ENCODE measurements at places on chromosomes 6 and 20.

DNA sequence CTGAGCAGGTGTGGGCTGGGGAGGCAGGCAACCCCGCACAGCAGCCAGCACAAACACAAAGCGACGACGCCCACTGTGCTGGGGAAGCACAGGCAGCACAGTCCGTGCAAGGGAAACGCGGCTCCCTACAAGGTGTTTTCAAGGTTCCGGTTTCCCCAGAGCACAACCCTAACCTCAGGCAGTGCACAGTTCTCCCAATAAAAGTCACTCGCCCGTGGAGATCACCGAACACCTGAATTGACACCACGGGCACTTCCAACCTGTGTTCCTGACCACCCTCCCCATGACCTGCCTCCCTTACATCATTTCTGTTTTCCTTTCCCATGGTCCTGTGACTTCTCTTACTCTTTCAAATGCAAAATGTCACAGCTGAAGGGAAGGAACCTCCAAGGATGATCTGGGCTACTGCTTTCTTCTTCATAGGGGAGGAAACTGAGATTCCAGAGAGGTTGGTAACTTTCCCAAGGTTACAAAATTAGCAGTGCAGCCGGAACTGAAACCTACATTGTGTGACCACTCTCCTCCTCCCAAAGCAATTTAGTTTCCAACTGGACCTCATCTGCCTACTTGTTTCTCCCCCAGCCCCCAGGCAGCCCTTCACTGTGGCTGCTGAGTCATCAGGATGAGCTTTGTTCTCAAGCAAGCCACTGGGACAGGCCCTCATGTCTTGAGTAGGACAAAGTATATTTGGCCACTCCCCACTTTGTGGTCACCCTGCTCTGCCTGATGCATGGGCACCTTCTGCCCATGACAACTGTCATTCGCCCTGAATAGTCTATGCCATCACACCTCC, 125.3 kb downstream of the ATXN1 start:
- DNase-seq: no peak

DNA sequence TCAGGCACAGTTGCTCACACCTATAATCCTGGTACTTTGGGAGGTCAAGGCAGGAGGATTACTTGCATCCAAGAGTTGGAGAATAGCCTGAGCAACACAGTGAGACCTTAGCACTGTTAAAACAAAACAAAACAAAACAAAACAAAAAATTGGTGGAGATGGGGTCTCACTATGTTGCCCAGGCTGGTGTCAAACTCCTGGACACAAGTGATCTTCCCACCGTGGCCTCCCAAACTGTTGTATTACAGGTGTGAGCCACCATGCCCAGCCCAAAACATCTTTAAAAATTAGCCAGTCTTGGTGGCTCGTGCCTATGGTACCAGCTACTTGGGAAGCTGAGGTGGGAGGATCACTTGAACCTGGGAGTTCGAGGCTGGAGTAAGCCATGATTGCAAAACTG, 120.2 kb downstream of the GMDS start:
- DNase-seq: no peak

GRCh38 chr6:126531840-126532239, 191.9 kb downstream of the CENPW start:
- no peak for DNase-seq

DNA sequence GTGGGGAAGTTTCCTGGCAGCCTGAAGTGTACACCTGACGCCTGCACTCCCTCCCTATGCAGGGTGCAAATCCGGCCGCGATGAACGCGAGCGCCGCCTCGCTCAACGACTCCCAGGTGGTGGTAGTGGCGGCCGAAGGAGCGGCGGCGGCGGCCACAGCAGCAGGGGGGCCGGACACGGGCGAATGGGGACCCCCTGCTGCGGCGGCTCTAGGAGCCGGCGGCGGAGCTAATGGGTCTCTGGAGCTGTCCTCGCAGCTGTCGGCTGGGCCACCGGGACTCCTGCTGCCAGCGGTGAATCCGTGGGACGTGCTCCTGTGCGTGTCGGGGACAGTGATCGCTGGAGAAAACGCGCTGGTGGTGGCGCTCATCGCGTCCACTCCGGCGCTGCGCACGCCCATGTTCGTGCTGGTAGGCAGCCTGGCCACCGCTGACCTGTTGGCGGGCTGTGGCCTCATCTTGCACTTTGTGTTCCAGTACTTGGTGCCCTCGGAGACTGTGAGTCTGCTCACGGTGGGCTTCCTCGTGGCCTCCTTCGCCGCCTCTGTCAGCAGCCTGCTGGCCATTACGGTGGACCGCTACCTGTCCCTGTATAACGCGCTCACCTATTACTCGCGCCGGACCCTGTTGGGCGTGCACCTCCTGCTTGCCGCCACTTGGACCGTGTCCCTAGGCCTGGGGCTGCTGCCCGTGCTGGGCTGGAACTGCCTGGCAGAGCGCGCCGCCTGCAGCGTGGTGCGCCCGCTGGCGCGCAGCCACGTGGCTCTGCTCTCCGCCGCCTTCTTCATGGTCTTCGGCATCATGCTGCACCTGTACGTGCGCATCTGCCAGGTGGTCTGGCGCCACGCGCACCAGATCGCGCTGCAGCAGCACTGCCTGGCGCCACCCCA, 1.2 kb downstream of the GPR6 start:
- no peak for DNase-seq

DNA sequence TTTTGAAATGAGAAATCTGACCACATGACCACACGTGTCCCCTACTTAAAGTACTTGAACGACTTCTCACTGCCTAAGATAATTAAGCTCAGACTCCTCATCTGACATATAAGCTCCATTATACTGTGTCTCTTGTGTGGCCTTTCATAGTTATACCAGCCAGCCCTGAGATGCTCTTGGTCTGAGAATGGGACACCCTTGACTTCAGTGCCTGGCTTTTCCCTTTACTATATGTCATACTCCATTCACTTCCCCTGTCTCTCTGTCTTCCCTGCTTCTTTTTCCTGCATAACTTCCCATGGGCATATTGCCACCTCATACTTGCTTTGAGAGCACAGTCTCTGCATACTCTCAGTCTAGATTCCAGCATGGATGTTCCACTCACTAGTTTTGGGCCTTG, 53.4 kb upstream of the TINAG start:
- DNase-seq: no peak

- DNase-seq: no peak
Observed at GRCh38 chr6:106972500-106972899, 2.0 kb downstream of the CD24 start.

DNA sequence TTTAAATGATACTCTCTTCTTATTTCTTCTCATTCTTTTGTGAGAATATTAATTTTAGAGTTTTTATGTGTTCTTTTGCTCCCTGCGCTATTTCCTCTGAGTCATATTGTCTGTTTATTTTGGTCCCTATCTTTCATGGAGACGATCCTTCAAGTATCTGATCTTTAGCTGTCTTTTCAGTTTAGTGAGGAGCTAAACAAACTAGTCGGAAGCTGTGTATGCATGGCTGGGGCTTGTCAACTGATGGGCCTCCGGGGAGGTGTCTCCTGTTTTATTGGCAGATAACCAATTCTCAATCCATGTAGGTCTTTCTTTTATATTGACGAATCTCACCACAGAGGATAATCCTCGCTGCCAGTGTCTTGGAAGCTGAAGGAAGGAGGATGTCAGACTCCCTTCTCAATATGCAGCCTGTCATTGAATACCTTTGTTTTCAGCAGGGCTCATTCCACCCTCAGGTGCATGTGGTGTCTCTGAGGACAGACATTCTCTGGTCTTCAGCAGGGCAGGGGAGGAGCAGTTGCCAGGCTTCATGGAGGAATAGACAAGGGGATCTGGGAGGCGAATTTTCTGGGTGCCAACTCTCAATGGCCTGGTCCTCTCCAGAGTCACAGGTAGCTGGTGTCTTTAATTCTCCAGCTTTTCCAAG, 64.9 kb downstream of the RNF182 start:
- DNase-seq: no peak

DNA sequence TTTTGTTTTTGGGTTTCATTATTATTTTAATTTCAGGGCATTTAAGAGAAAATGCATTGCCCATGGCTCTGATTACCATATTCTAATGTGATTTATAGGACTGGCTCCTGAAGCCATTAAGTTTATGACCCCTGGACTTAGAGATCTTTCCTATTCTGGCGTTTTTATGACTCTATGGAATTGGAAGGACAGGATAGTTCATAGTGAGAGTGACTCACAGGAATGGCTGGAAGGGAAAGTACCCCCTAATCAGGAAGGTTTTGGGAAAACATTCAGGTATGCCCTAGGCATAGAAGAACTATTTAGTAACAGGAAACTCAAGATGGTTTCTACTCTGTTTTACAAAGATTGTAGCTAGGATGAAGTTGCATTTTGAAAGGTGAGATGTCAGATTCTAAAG, 108.6 kb upstream of the SLC2A12 start:
- no peak for DNase-seq

DNA sequence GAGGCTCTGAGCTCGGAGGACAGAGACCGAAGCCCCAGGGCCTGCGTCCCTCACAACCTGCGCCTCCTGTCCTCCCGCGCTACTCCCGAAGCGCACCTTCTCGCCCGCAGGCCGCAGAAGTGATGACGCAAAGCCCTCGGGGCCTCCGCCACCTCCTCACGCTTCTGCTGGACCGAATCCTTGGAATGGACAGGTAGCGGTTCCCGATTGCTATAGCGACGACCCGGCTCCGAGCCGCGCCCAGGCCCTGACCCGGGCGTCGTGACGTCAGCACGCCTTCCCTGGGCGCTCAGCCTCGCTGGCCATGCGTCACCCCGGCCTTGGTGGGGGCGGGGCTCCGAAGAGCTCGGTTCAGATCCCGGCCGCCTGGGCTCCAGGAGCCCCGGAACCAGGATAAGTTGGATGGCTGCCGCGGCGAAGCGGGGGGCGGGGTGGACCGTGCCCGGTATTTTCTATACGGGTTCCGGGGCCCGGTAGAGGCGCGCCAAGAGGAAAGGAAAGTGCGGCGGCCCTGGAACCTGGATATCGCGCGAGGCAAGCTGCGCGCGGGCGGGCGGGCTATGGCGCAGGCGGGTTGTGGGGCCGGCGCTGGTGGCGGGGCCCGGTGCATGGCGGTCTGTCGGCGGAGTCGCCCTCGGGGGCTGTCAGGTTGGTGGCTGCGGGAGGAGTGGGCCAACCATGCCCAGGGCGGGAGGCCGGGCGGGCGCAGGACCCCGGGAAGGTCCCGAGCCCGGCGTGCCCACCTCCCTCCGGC, at the start of gene ZNF76:
ZNF76 (plus strand) TSS at position 542 of the 754 bp plus-strand sequence. CDS start 21,417 bp downstream, outside the sequence.
- peak; percentile 95 for DNase-seq

- no peak for DNase-seq
Observed at GRCh38 chr20:2692036-2692885, at the start of gene EBF4. EBF4 (plus strand) TSS chr20:2692780; CDS start chr20:2693646, 866 bp downstream.

GRCh38 chr6:77038807-77039206, 424.5 kb downstream of the HTR1B start:
- no peak for DNase-seq

GRCh38 chr6:145977881-145978280, 13.7 kb upstream of the SHPRH start:
- DNase-seq: no peak

DNA sequence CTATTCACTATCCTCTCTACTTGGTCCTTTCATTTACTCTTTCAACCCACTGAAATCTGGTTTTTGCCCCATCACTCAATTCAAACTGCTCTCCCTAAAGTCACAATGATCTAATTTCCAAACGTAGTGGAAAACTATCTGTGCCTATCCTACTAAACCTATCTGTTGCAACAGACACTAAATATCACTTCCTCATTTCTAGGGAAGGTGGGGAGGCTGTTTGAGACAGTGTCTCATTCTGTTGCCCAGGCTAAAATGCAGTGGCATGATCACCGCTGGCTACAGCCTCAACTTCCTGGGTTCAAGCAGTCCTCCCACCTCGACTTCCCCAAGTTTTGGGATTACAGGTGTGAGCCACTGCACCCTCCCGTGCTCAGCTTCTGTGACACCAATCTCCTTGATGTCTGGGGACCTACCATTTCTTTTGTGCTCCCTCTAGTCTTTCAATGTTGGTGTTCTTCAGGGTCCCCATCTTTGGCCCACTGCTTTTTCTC, 8.8 kb downstream of the RANBP9 start:
- no peak for DNase-seq

DNA sequence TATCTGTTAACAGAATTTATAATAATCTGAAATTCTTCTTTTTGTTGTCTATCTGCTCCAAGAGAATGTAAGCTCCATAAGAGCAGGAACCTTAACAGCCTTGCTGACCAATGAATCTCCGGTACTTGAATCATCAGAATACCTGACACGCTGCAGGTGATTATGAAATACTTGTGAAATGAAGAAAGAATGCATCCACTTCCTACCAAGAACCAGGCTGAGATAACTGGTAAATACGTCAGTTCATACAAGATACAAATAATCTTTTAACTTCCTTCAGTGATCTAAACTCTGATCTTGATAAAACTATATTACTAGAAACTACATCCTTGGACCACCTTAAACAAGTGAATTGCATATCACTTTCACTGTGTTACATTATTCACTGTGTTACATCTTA, 116.2 kb downstream of the MAP3K5 start:
- no peak for DNase-seq

DNA sequence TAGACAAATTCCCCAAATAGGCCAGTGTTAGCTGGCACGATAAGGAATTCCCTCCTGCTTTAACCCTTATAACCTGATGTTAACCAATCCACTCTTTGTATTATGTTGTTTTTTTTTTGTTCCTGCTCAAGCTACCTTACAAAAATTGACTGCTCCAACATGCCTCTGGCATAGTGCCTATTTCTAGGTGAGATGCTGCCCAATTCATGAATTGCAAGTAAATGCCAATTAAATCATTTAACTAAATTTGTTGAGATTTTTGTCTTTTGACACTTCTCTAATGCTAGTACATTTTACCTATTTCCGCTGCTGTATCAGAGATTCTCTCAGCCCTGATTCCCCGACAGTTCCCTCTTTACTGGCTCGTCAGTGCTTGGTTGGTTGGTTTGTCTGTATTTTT, 66.5 kb downstream of the HECA start:
- no peak for DNase-seq

GRCh38 chr6:3244003-3244831, 14.5 kb upstream of the PSMG4 start:
- DNase-seq: no peak

GRCh38 chr20:56422824-56423189, 10.7 kb downstream of the CASS4 start:
- DNase-seq: no peak

GRCh38 chr20:4546342-4546741, 175.4 kb upstream of the PRND start:
- DNase-seq: no peak

DNA sequence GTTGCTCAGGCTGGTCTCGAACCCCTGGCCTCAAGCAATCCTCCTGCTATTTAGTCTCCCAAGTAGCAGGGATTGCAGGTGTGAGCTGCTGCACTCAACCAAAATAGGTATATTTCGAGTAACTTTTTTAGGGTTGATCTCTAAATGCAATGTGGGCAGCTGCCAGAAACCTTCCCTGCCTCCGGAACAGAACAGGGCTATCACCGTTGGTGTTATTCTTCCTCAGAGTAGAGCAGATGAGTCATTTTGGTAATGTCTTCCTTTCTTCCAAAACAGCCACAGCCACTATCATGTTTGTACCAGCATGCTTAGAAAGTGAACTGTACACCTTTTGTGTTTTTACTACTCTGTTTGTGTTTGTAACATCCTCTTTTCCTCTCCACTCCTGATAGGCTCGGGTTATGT, 44.1 kb downstream of the SNX9 start:
- no peak for DNase-seq

- DNase-seq: no peak
Observed at GRCh38 chr6:143699430-143699825, 21.7 kb downstream of the PHACTR2 start.
